ENCODE measurements at places on chromosomes 5 and 9.

DNA sequence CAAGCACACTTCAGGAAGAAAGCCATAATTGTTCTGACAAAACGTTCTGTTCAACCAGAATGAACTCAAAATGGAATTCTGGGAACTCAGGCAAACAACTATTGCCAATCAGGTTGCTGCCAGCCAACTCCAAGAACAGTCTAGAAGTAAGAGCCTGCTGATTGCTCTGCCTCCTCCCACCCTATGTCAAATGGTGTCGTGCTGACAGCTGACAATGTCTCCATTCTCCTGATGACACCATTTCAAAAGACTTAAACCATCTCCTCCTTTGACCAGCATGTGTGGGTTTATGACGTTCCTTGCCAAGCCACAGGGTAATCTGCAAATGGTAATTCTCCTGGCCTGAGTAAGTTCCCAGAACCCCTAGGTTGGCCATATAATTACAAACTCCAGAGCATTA is 21.9 kb upstream of the PLIN2 start:
- DNase-seq: no peak

DNA sequence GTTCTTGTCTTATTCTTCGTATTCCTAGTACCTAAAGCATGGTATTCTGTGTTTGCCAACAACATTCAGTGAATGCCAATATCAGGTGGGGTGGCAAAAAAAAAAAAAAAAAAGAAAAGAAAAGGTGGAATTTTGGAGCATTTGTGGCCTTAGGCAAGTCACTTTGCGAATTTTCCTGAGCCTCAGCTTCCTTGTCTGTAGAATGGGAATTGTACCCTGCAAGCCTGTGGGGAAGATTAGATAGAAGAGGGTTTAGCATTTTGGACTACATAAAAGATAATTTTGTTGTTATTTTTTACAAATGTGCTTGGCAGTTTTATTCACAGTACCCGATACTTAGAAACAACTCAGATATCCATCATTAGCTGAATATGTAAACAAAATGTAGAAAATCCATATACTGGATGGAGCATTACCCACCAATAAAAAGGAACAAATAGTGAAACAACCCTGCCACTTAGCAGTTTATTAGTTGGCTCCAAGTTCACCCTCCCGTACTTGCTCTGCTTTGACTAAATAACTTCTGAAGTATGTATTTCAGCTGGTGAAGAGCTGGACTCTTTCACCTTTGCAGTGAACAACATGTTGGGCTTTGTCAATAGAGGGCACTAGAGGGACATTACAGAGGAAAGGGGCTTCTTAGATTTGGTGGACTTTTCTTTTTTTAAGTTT is 13.6 kb downstream of the UBE2D2 start:
- no peak for DNase-seq

GRCh38 chr5:37808945-37809344 is 30.9 kb downstream of the GDNF start:
- DNase-seq: no peak

DNA sequence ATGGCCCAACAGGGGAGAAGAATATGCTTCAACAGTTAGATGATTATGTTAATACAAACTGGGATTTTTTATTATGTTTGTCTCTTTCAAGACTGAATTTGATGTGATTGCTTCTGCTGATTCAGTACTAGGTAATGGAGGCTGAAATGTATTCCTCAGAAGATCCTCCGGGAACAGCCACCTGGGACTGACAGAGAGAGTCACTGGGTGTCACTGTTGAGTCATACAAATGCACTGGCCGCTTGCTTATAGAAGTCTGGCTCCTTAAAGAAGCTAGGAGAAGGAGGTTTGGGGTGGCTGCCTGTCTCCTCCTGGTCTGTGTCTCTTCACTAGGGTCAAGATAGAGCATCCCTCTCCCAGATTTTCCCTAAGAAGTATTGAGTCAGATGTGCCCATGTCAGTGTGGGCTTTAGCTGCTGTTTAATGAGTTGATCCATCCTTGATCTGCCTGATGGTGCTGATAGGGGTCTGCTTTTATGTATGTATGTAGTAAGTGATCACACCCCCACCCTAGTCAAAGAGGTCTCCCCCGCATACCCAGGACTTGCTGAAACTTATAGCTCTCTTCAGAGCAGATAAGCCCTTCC is 773.4 kb downstream of the BRINP1 start:
- DNase-seq: no peak

DNA sequence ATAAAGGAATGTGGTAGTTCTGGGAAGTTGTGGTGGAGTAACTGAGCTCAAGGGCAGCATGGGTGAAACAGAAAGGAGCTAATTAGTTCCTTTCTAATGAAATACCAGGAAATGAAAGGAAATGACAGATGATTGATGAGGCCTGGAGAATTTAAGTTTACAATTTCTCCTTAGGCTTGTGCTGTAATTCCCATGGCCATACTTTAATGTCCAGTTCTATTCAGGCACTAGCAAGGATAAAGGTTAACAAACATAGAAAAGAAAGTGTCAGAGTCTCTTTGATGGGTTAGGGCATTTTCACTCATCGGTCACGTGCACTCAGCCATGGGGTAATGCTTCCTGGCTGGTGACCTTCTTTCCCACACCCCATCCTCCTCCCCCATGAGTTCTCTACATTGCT is 70.3 kb downstream of the CTSL start:
- DNase-seq: no peak

- DNase-seq: no peak
These were observed 100.2 kb downstream of the PIP5K1B start for GRCh38 chr9:68804911-68805889.

DNA sequence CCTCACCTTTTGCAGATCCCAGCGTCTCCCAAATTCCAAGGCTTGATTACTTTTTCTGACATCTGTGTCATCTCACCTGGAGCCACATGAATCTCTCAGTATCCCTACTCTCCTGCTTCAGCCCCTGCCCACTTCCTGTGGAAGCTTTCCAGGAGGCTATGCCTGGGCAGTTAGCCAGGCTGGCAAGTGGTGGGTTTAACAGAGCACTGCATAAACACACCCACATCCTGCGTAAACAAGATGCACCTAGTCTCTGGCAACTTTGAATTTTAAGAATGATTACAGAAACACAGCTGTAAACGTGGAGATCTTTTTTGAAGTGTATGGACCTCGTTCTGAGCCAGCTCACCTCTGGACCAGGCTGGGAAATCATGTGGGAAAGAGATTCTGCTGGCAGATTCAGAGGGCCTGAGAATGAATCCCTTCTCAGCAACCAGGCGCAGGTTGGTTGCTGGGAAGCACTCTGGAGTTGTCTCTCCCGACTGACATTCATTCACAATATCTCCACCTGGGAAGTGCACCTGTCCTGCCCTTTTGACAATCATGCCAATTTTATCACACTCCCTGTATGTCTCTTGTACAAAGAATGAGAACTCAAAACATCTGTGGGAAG is 55.7 kb upstream of the FANCC start:
- no peak for DNase-seq

- no peak for DNase-seq
These were observed 24.7 kb upstream of the RNU6ATAC start for GRCh38 chr9:134189145-134189469.

GRCh38 chr5:7925961-7926695 is 57.2 kb downstream of the MTRR start:
- peak; percentile 81 for DNase-seq

GRCh38 chr9:137924761-137925369 is 47.3 kb downstream of the CACNA1B start:
- DNase-seq: no peak

DNA sequence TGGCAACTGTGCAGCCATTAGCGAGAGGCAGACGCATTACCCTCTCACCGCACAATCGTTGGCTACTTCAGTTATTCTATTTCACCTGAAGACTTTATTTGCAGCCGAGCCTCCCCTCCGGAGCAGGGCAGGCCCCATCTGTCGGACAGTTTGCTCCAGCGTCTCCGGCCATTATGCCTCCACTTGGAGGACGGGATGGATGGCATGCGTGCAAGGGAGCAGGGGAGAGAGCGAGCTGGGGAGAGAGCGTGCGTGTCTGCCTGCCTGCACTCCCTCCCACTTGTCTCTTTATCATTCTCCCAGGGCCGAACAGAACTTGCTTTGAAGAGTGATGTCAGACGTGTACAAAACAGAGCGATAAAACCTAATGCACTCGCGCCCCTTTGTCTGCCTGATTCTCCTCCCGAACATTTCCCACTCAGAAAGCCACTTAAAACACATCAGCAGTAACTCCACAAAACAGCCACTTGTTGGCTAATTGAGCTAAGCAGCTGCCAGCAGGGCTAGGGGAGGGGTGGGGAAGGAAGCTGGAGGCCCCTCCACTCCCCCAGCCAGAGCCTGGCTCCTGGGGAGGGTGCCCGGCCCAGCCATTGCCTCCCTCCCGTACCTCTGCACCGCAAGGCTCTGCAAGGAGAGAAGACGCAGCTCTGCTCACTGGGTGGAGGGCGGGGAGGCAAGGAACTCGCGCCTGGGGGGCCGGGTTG is 43.4 kb upstream of the FUBP3 start:
- no peak for DNase-seq

- no peak for DNase-seq
These were observed 3.7 kb upstream of the CEL start for GRCh38 chr9:133058071-133058470.

DNA sequence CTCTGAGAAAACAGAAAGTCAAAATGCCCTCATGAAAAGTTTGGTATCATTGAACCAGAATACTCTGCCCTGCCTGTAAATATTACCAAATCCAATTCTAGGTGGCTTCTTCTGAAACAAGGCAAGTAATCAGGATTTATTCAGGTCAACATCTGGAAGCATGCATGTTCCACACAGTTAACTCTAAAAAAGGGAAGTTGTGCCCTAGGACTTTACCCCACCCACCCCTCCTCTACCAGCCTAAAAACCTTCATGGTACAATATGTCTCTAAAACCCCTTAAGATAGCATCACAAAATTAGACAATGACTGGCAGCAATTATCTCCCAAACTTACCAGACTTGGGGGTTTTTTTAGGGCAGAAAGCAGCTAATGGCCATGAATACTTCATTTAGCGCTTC is 414.8 kb upstream of the SLC30A5 start:
- DNase-seq: no peak

DNA sequence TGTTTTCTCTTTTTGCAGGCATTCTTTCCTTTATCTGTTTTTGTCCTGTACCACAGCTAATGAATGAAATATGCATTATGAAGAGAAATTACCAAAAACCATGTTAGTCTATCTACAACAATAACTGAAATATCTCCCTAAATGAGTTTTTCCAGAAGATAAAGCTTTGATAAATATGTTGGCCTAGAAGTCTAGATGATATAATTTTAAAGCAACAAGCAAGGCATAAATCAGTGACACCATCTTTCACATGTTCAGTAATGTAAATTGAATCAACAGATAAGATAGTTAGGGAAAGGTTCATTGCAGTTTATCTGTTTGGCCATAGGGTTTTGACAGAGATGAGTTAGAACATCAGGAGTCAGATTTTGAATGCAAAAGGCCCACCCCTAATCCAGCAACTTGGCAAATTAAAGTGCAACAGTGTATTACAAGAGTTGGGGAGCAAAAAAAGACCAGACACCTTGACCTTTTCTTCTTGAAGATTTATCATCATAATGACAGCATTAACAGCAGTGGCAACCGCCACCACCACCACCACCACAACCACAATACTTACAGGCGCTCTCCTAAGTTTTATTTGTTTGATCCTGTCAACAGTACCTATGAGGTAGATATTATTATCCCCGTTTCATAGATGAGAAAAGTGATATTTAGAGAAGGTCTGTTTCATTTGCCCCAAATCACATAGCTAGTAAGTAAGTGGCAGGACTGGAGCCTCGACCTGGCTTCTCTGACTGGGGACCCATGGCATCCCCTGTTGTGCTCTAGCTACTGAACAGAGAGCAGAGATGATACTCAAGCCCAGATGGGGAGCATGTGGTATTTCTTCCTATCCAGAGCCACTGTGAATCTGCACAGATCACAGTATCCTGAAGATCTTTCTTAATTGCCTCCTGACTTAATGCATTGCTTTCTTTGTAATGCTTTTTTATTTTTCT is 122.8 kb upstream of the DHFR start:
- DNase-seq: no peak

DNA sequence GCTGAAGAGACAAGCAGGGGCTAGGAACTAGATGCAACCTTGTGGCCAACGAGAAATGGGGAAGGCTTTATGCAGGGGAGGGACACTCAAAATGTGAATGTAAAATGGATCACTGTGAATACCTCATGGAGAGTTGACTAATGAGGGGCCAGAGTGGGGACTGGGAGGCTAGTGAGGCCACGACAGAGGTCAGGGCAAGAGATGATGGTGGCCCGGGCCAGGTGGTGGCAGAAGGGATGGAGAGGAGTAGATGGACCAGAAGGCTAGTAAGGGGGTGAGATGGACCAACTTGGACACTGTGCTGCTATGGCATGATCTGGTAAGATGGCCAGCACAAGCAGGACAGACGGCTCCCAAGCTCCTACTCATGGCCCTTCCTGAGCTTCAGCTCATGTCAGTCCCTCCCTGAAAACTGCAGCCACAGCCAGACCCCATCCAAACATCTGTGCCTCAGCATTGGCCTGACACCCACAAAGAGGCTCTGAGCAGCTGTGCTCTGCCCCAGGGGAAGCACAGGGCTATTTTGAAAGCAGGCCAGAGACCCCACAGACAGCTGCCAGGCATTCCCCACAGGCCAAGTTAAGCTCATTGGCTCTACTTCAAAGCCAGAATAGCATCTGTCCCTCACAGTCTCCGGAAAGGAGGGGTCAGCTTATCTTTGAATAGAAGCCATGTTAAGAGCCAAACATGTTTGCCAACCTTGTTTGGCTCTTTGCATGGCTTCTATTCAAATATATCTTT is 22.1 kb downstream of the P4HA2 start:
- no peak for DNase-seq
